ENCODE measurements at places on chromosomes 13 and 19.

DNA sequence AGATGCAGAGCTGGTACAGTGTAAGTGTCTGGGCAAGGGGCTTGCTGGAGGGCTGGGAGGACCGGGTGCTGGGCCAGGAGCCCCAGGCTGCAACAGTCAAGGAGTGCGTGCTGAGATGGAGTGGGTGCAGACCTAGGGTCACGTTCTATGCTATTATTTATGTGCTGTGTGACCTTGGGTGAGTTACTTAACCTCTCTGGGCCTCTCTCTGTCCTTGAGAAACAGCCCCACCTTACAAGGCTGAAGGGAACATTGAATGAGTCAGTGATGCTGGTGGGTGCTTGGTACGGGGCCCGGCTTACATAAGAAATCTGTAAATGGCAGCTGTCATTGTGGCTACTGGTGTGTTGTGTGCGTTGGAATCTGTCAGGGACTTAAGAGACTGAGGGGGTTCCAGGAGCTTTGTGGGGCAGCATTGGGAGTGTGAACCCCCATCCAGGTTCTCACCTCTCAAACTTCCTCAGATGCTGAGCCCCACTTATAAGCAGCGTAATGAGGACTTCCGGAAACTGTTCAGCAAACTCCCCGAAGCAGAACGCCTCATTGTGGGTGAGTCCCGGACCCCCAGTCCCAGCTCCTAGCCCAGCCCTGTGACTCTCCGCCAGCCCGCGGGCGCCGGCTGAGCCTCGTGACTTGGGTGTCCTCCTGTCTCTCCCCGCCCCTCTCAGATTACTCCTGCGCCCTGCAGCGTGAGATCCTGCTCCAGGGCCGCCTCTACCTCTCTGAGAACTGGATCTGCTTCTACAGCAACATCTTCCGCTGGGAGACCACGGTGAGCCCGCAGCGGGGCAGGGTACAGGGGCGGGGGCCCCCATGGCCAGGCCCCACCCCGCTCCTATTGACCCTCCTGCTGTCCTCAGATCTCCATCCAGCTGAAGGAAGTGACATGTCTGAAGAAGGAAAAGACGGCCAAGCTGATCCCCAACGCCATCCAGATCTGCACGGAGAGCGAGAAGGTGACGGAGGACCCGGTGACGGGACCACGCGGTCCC, 9.6 kb downstream of the GRAMD1A start:
- DNase-seq: no peak

- no peak for DNase-seq
Observed at GRCh38 chr19:4653793-4654436, 14.6 kb downstream of the TNFAIP8L1 start.

- no peak for DNase-seq
Observed at GRCh38 chr19:10120538-10121189, 965 bp upstream of the EIF3G start.

- DNase-seq: no peak
Observed at GRCh38 chr13:89520468-89520867, 1827.0 kb upstream of the MIR17HG start.

DNA sequence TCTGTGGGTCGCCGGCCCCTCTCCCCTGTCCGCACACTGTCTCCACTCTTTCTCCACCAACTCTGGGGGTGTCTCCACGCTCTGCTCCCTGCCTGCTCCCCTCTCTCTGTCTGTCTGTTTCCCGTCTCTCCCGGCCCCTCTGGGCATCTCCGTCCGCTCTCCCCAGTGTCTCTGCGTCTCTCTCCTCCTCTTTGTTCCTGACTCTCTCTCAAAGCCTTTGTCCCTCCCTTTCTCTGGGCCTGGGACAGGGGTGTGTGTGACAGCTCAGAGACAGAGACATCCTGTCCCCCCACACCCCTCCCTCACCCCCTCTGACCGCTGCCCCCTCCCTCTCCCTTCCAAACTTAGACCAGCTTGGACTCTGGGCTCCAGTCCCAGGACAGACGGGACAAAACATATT, 668 bp upstream of the SBK3 start:
- no peak for DNase-seq

GRCh38 chr13:99258210-99258860, at the start of gene GPR18:
TSS of gene GPR18 (minus strand) at chr13:99258379. CDS start at chr13:99255872, 2,507 bp downstream.
- DNase-seq: no peak

GRCh38 chr19:30284209-30284608, 88.0 kb upstream of the ZNF536 start:
- DNase-seq: no peak

DNA sequence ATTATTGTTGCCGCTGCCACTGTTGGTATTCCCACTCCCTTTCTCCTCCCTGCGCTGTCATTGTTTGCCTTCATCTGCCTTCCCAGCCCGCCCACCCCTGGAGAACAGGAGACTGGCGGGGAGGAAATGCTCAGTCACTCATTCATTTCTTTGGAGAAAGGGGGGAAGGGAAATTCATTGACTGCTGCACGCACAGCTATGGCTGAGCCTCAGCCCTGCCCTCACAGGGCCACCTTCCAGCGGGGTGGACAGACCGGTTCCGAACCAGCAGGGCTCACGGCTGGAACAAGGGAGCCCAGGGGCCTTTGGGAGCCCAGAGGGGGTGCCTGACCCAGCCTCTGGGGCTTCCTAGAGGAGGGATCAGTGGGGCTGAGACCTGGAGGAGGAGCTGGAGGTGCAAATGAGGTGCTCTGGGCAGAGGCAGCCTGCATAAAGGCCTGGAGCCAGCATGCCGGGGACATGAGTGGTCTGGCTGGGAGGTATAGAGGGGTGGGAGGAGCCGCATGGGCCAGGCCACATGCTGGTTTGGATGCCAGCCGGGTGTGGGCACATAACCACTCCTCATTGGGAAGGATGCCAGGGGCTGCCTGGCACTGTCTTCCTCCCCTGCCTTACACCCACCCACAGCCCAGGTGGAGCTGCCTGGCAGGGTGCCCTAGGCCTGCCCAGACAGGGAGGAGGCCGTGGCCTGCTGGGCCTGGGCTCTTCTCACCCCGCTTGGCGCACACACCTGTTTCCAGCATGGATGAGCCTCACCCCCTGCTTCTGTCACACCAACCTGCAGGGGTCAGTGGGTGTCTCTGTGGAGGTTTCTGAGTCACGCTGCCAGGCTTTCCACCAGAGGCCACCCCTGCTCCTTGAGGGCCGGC, 26.8 kb downstream of the PPP5C start:
- peak; percentile 26 for DNase-seq

DNA sequence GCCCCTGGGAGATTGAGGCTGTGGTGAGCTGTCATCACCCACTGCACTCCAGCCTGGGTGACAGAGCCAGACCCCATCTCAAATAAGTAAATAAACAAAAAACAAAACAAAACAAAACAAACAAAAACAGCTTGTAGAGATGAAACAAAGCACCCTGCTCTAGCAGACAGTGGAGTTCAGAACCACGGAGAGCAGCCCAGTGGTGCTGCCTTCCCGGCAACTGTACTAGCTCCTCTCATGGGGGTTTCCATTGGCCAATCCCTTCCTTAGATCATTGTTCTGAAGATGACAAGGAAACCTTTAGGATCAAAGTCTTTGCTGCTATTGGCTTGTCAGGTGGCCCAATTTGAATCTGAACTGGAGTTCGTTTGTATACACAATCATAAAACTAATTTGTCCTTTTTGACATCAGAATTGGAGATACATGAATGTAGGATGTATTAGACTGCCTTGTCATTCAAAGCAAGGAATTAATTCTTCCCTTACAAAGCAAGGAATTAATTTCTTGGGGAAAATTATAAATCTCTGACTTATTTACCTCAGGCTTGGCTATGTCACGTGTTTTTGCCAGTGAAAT, 19.7 kb upstream of the SYCN start:
- DNase-seq: no peak

- DNase-seq: no peak
Observed at GRCh38 chr13:41700790-41701310, 243.5 kb downstream of the RGCC start.

DNA sequence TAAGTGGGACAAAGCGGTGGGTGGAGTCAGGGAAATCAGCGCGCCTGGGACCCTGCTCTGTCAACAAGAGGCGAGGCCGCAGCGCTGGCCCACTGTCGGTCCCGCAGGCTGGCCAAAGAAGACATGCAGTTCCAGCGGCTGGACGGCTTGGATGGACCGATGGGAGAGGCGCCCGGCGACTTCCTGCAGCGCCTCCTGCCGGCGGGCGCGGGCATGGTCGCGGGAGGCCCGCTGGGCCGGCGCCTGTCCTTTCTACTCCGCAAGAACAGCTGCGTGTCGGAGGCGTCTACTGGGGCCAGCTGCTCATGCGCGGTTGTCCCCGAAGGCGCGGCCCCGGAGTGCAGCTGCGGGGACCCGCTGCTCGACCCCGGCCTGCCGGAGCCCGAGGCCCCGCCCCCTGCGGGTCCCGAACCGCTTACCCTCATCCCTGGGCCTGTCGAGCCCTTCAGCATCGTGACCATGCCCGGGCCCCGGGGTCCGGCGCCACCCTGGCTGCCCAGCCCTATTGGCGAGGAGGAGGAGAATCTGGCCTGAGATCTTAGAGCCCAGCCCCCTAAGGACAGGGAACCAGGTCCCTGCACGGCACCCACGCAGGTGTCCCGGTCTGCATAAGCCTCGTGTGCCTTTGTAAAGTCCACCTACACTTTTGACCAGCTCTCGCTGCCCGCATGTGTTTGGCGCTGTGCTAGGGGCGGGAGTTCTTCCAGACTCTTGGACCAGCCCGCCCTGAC, 6.1 kb downstream of the BEST2 start:
- peak; percentile 83 for DNase-seq

GRCh38 chr13:38518328-38518727, 168.5 kb upstream of the FREM2 start:
- no peak for DNase-seq

DNA sequence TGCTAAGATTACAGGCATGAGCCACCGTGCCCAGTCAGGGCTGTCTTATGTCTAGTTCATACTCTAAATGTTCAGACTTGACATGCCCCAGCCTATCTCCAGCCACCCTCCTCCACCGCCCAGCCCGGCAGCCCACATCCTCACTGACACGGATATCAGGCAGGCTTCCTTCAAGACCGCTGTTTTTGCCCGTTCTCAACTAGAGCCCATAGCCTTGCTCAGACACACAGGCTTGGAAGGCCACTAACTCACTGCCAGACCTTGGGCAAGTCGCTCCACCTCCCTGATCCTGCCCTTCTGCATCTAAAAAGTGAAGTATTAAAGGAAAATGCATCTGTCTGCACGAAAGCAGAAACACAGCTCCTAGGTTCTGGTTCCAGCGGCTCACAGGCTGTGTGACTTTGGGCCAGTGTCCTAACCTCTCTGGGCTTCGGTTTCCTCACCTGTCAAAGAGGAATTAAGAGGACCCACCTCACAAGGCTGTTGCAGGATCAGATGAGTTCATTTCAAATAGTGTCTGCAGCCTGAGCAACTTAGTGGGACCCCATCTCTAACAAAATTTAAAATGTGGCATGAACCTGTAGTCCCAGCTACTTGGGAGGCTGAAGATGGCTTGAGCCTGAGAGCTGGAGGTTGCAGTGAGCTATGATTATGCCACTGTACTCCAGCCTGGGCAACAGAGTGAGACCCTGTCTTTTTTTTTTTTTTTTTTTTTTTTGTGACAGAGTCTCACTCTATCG, 14.5 kb upstream of the CERS4 start:
- peak; percentile 60 for DNase-seq

GRCh38 chr19:2016041-2016807, 710 bp upstream of the BTBD2 start:
- peak; percentile 58 for DNase-seq

DNA sequence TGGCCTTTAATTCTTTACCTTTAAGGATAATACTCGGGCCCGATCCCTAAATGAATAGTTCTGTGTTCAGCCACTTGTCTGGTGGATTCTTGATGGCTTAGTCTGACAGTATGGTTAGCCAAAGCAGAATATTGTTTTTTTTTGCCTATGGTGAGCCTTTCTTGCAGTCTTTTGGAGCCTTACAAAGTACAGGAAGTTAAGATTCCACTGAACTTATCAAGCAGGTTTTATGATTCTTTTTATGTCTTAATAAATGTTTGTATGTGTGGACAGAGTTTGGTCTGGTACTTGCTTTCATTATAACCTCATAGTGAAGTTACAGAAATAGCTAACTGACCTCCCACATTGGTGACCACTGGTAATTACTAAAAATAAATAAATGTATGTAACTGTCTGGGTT, 17.1 kb downstream of the PCCA start:
- no peak for DNase-seq

GRCh38 chr19:7188698-7189629, 105.2 kb downstream of the INSR start:
- DNase-seq: no peak

DNA sequence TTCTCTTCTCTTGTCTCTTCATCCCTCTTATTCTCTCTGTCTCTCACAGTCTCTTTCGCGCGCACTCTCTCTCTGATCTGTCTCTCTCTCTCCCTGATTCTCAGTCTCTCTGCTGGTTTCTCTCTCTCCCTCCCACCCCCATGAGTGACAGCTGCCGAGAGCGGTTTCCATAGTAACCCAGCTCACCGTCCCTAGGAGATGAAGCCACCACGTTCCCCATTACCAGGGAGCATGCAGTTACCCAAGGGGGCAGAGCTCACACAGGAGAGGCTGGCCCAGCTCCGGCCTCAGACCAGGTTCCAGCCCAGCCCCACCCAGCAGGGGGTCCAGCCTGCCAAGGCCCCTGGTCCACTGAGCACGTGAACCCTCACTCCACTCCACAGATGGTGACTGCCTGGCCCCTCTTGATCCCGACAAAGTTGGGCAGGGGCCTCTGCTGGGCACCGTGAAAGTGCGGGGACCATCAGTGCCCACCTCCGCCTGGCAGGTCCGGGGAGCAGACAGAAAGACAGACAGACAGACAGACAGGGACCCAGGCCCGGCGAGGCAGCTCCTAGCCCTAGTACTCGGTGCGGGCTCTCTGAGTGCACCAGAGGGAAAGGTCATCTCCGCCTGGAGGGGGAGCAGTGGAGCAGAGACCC, 50.6 kb downstream of the CELF5 start:
- DNase-seq: no peak

GRCh38 chr13:101258071-101258470, 158.2 kb downstream of the NALCN start:
- DNase-seq: peak; percentile 50

DNA sequence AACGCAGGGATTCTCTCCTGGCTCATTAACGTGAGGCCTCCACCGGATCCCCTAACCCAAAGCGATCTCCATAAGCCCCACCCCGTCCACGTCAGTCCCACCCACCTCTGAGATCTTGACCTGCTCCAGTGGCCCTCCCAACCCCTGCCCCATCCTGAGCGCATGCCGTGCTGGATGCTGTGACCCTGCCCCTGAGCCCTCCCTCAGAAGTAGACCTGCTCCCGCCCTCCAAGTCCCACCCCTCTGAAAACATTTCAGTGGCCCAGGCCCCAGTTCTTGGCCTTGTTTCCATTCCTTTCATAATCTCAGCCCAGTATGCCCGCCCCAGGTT, 19.9 kb downstream of the LMTK3 start:
- no peak for DNase-seq

- DNase-seq: no peak
Observed at GRCh38 chr19:40139533-40140287, 49.0 kb upstream of the ZNF780A start.

GRCh38 chr19:6530386-6531162, at the start of gene TNFSF9:
TSS of gene TNFSF9 (plus strand) at chr19:6531026. CDS start at chr19:6531037, 11 bp downstream.
- DNase-seq: peak; percentile 92
